SIG-M5 (cell line): ENCODE measurements at places on chromosomes 6 and 20.

DNA sequence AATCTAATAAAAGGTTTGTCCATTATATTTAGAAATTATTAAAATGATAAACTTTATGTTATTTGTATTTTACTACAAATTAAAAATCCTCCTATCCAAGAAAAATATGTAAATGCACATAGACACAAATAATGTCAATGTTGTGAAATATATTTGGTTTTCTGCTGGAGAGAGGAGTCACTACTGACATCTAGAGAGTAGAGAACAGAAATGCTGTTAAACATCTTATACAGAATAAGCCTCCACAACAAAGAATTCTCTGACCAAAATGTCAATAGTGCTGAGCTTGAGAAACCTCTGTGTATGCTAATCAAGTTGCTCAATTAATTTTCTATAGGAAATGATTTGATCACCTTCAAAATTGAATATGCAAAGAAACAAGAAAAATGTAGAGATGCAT, 12.4 kb downstream of the HTR1B start:
- DNase-seq, result no peak

DNA sequence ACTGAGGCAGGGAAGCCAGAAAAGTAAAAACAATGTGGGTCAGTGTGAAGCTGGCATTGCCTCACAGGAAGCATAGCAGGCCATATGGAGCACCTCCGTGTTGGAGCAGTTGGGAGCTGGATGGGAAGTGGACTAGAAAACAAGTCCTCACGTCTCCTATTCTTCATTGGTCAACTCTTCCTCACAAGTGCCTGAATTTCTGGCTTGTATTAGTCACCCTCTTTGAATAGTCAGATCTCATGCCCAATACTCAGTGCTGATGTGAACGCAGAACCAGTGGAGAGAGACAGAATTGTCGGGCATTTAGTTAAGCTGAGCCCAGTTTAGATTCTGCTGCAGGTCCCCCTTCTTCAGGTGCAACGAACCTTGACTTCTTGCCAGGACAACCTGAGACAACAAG, 22.3 kb upstream of the RSPO3 start:
- DNase-seq, result no peak

GRCh38 chr6:20252311-20252710, 40.0 kb upstream of the MBOAT1 start:
- DNase-seq, result no peak

DNA sequence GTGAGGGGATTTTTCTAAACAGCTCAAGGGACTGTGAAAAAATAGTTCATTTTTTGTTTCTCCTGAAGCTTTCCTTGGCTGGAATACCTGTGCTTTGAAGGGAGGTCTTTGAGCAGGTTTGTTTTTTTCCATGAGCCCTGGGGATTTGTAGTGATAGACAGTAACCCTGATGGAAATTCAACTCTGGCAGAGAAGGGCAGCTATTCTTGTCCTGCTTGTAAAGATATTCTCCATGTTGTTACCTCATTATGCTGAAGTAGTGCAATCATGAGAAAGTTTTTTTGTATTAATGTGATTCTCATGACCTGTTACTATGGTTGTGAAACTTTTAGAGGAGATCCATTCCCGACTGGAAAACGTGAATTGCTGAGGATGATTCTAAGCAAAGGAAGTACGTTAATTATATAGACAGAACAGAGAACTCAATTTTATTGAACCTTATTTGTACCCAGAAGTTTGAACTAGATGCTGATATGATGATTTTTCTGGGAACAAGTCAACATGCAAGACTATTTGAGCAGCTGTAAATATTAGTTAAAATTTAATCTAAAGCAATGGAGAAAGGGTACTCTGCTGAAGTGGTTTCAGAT, 12.5 kb downstream of the UTRN start:
- no peak for DNase-seq

- no peak for DNase-seq
Measured at GRCh38 chr6:7542065-7542873, 798 bp downstream of the DSP start.

- no peak for DNase-seq
Measured at GRCh38 chr20:17500271-17500670, 30.9 kb downstream of the BFSP1 start.
